ENCODE measurements at places on chromosomes 4 and X. TPM values are rescaled to one million over a fixed set of nuclear protein-coding genes. Genes with fewer than 3 reads are reported as not detected.

Gene EVC2
- 2.5 TPM for total RNA-seq

Gene FDCSP
- not detected for total RNA-seq

Gene TTC29
- total RNA-seq, result not detected

Gene CLDN2
- total RNA-seq, result 7.9 TPM

Gene VCX3B
- not detected for total RNA-seq
